ENCODE measurements at places on chromosomes 5 and 9.
A peak's percentile ranks its signal among the peaks of the same experiment; 100 is the strongest.

- DNase-seq = peak; percentile 79
Measured at GRCh38 chr9:20622330-20623020, at the start of gene MLLT3. MLLT3 (minus strand) TSS chr9:20622499.

- no peak for DNase-seq
Measured at GRCh38 chr9:3125602-3126405, 281.9 kb upstream of the PUM3 start.

DNA sequence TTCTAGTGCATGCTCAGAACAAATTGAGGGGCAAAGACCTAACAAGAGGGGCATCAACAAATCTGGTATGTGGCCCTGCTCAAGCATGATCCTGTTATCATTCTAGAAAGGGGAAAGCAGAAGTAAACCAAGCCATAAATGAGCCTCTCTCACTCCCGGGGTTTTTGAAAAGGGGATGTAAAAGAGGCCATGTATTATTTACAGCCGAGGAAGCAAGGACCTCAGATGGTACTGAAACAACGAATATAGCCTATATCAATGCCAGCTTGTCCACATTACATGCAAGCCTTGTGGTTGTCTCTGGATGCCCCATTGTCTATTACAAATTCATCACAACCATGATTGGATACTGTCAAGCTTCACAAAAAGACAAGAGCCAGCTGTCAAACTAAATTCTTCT lies 211.3 kb downstream of the DCP2 start:
- no peak for DNase-seq

GRCh38 chr5:68344447-68345111 lies 129.0 kb downstream of the PIK3R1 start:
- DNase-seq = peak; percentile 40

GRCh38 chr9:124130277-124131075 lies 118.9 kb downstream of the LHX2 start:
- DNase-seq = no peak

DNA sequence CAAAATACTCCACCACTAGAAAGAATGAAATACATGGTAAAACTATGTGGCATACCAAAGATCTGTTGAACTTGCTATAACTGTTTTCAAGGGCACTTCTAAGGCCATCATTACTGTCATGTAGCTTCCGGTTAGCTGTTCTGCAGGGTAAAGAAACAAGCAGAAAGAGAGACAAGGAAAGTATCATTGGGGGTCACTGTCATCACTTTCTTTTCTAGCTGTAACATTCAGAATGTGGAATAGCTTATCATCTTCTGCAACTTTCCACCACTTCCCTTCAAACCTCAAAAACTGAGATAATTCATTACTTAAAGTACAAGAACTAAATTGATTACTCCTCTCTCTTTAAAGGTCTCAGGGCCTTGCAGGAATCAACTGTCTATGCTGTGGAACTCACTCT lies 57.6 kb downstream of the RASEF start:
- no peak for DNase-seq

DNA sequence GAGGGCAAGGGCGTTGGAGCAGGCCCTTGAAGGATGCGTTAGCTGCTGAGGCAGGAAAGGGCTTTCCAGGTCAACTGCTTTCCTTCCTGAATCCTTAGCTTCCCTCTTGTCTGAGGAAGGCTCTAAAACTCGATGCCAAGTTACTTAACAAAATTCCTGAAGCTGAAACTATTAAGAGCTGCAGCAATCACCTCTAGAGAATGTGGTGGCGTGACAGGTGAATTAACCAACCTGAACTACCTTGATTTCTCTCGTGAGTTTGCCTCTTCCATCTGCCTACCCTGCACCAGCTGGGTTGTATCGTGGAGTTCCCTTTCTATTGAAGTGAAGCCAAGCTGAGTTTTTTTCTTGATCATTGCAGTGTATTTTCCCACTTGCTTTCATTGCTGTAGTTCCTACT lies 96.1 kb downstream of the PDE8B start:
- no peak for DNase-seq

- no peak for DNase-seq
Measured at GRCh38 chr5:170151097-170151831, 45.6 kb downstream of the FOXI1 start.

DNA sequence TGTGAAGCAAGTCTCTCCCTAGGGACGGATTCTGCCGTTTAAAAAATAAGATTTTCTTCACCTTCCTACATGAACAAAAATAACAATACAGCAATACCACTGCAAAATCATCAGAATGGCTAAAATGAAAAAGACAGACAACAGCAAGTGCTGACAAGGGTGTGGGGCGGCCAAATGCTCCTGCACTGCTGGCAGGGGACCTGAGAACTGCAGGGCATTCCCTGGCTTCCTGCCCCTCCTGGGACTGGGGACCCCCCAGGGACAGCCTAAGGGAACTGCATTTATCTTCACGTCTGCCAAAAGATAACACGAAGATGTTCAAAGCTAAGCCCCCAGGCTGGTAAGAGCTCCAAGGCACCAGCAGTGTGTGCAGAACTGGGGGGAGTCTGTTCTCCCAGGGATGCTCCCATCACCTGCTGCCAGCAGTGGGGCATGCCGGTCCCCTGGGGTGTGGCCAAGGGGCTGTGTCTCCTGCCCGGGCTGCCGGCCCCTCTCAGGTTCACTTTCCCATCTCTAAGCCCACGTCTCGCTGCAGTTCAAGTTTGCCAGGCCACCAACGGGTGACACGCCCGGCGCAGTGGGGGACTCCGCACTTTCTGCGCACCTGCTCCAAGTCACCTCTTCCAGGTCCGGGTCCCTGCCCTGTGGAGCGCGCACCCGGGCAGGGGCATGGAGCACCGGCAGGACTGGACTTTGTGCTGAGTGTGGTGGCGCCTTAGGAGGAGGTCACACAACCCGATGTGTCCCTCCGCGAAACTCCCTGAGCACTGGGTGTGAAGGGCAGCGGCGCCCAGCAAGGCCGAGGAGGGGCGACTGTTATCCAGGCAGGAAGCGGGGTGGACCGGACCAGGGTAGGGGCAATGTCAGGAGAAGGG lies 4.5 kb upstream of the EGFL7 start:
- DNase-seq = no peak

DNA sequence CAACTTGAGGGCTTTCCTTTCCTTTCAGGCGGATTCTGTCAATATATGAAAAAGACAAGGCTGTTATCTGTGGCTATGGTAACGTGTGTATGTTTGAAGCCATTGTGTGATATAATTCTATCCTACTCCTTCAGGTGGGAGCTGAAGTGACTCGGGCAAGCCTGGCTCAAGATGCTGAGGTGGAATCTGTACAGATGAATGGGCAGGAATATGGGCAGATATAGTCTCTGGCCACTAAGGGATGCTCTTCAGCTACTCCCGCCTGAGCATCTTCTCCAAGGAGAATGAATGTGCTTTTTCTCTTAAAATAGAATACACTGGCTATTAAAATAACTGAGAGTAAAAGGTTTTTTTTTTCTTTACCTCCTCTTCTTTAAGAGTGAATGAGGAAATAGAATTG lies 244.8 kb downstream of the ADGRV1 start:
- peak; percentile 1 for DNase-seq

Measured in COLO829 (cell line).